ENCODE measurements at places on chromosomes 12 and 14.

DNA sequence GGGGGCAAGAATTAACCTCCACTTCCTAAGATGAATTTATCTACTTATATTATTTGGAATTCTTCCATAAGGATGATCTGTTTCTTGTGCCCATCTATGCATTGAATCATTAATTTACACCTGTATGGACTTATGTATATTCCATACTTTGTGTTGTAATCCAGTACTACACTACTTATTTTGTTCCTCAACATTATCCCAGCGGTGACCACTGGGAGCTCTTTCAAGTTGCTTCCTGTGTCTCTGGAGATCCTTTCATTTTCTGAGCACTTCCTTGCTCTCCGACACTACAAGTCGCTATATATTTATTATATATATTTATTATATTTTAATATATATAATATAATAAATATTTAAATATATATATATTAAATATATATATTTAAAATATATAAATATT, 54.9 kb upstream of the SCN8A start:
- DNase-seq = no peak

DNA sequence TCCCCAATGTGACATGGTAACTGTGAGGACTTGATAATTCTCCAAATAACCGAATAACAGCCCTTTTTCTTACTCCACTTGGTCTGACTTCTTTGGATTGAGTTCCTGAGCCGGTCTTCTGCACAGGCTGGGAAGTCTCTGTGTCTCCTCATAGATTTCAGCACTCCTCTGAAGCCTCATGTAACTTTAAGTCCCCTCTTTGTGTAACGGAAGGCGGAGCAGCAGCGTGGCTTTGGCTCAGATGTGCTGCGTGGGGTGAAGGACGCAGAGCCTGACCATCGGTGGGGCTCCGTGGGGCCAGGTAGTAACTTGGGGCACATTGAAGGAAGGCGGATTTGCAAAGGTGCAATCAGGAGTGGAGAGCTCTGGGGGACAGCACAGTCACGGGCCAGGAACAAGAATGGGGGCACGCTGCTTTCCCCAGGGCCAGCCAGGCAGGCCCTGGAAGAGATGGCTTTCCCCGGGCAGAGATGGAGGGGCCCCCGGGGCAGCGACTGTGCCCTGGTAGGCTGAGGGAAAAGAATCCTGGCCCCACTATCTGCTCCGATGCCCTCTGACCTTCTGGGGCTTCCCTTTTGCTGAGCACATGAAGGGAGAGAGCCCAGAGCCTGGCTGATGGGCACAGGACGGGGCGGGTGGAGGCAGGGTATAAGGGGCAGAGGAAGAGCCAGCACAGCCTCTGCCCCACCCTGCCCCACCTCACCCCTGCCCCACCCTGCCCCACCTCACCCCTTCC, 56.9 kb downstream of the ADGRD1 start:
- no peak for DNase-seq

- no peak for DNase-seq
These were observed 35.6 kb upstream of the ANKS1B start for GRCh38 chr12:100020370-100020769.

- no peak for DNase-seq
These were observed 360.5 kb upstream of the TMPO start for GRCh38 chr12:98154850-98155249.

GRCh38 chr12:55607821-55608594, 28.7 kb upstream of the OR10P1 start:
- no peak for DNase-seq

DNA sequence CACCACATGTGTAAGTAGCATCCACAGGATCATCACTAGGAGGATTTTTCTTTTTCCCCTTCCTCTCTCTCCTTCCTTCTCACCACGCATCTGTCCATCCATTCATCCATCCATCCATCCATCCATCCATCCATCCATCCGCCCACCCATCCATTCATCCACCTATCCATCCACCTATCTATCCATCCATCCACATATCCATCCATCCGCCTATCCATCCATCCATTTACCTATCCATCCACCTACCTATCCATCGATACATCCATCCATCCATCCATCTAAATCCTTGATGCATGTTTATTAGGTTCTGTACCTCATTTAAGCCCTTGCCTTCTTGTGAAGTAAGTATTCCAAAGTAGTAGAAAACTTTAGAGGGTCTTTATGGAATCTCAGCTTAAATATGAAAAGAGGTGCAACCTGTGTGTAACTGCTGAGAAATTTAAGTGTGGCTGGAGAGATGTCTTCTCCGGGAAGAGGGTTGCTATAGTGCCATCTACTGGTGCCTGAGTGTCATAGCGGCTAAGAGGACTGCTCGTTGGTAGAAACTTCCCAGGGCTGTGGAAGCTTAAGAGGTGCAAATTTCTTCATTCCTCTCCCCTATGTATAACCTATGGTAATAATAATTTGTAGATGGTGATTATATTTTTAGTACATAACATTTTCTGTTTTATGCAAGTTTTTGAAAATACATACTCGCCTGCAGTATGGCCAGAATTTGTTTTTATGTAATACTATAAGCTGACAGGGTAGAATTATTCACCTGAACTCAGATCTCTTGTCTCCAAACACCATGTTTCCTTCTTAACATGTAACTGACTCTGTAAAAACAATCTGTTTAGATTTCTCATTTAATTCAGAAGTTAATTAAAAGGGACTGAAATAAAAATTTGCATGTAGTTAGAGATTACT, 46.0 kb downstream of the MYO1H start:
- no peak for DNase-seq

DNA sequence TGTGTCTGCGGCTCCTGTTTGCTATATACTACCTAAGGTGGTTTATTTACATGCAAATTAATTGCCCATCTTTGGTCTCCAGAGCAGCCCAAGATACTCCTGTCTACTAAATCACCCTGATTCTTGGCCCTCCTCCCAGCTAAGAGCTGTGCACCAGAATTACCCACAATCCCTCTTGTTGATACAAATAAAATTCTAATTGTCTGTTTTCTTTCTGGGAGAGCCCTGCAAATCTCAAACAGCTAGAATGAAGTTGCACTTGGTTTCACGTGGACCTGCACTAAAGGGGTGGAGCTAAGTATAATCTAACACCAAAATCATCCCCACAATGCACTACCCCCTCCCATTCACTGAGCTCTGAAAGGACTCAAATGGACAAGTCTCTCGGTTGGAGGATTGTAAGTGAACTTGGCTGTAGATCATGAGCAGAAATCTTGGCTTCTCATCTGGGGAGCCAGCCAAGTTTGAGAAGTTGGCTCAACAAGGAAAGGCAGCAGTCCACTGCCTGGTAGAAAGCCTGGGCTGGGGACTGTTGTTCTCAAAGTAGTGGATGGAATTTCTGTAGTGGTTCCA, 6.6 kb downstream of the MAX start:
- DNase-seq = no peak

- no peak for DNase-seq
These were observed 866.9 kb downstream of the NRXN3 start for GRCh38 chr14:79037106-79037505.

DNA sequence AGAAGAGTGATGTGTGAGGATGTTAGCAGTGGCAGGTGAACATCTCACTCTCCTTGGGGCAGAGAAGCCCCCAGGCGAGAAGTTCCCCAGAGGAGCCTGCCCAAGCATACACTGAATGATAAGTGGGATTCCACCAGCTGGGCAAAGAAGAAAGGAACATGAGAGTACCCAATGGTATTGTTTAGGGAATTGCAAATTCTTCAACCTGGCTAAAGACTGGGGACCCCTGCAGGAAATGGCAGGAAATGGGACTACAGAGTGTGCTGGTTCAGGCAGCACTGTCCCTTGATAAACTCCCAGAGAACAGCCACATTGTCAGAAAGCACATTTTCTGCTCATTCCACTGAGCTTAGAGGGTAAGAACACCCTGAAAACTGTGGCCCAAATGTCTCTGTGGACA, 121.3 kb downstream of the RPS29 start:
- no peak for DNase-seq

GRCh38 chr12:28640519-28640918, 450.3 kb downstream of the CCDC91 start:
- no peak for DNase-seq

GRCh38 chr14:91140672-91141071, 26.8 kb downstream of the DGLUCY start:
- DNase-seq = no peak

- DNase-seq = no peak
These were observed 137.6 kb downstream of the TSPAN9 start for GRCh38 chr12:3214526-3215365.

- no peak for DNase-seq
These were observed 35.3 kb downstream of the GAS2L3 start for GRCh38 chr12:100608776-100609175.

GRCh38 chr14:24327303-24327702, 7.6 kb downstream of the ADCY4 start:
- no peak for DNase-seq

DNA sequence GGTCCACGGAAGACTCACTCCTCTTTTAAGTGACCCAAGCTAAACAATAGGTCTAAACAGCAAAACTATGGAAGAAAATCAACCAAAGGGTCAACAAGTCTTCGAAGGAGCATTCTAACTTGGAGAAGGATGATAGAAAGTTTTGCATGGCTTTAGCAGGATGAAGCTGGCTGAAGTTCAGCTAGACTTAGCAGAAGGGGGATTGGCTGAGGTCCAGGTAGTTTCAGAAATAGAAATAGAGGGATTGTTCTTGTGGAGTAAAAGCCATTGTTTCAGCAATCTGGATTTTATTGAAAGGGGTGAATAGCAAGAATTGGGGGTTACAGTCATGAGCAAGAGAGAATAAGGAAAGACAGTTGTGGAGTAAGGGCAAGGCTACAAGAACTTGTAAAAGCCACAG, 84.7 kb upstream of the TSPAN8 start:
- DNase-seq = no peak

Measured in thoracic aorta (tissue), 2 donors.